ENCODE measurements at places on chromosomes 3 and 15.

DNA sequence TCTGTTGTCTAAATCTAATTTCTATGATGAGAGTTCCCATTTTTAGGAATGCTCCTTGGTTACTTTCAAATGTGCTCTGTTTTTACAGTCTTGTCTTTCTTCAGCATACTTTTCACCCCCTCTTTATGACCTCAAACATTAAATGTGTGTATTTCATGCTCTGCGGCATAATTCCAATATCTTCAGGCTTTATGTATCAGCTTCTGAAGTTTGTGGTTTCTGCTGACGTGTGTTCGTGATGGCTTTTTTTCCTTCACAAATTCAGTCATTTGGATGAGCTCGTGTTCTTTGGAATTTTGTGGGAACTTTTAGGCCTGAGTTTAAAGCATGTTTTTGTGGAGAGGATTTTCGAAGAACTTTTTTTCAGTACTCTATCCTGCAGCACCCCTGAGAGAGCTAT is 97.7 kb upstream of the CHRNA7 start:
- DNase-seq = no peak

GRCh38 chr15:44308889-44309288 is 20.4 kb downstream of the GOLM2 start:
- DNase-seq = no peak

DNA sequence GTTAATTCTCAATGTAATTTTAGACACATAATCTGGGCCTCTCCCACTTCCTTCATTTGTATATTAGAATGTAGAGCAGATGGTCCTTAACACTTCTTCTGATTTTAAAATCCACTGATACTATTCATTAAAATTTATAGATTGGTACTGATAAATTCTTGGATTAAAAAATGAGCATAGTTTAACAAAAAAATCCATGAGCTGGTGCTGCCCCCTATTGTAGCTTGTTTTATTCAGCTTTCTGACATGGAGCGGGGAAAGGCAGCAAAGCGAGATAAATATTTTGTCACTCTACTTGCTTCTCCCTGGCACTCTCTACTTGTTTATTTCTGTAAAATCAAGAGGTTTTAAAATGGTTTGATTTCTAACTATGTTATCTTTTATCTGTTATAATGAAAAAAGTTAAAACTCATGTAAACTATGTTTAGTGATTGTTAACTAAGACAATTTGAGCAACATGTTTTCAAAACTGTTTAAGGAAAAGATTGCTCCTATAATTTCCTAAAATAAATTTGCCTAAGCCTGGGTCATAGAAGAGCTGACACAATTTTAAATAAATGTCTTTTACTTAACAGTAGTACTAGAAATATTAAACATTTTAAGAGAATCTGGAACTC is 26.5 kb upstream of the PLOD2 start:
- DNase-seq = no peak

DNA sequence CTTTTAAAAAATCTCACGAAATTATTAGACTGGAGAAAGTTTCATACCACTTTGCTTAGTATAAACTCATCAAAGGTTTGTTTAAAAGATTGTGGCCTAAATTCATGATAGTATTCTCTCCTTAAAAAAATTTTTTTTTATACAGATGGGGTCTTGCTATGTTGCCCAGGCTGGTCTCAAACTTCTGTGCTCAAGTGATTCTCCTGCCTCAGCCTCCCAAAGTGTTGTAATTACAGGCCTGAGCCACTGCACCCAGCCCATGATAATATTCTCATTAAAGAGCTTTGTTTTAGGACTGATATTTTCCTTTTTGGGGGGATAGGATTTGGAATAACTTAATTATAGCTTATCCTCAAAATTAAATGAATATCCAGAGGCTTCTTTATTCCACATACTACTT is 19.9 kb downstream of the ECT2 start:
- DNase-seq = no peak

DNA sequence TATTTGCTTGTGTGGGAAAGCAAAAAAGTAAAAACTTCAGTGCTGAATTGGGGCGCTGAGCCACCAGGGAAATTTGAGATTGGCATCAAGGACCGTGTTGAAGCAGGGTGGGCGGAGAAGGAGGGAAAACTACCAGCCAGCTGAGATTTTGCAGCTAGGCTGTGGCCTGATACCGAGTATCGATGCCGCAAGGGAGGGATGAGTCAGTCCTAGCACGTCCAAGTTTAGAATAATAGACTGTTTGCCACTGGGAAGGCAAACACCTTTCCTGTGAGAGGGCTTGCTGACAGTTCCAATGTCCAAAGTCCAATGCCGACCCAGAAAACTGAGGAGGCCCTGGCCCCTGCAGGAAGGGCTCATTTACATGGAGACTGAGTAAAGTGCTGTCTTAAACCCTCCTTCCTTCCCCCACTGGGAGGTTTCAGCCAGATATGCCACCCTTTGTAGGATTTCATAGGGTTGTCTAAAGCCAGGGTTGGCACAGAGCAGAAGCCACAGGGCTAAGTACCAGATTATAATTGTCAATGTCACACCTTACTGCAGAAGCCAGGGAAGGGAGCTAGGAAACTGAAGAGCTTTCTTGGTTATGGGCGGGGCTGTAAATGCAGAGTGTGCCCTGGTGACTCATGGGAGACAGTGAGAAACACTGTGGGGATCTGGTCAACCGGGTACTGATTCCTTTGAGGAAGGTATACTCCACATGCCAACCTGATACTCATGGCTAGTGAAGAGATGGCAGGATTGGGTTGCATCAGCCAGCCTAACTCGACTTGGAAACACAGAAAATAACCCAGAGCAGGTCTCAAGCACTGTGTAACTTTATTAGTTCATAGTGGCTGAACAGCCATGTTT is 28.4 kb upstream of the PIK3CB start:
- DNase-seq = no peak

- no peak for DNase-seq
These were observed 260.3 kb upstream of the TPM1 start for GRCh38 chr15:62782071-62782841.

DNA sequence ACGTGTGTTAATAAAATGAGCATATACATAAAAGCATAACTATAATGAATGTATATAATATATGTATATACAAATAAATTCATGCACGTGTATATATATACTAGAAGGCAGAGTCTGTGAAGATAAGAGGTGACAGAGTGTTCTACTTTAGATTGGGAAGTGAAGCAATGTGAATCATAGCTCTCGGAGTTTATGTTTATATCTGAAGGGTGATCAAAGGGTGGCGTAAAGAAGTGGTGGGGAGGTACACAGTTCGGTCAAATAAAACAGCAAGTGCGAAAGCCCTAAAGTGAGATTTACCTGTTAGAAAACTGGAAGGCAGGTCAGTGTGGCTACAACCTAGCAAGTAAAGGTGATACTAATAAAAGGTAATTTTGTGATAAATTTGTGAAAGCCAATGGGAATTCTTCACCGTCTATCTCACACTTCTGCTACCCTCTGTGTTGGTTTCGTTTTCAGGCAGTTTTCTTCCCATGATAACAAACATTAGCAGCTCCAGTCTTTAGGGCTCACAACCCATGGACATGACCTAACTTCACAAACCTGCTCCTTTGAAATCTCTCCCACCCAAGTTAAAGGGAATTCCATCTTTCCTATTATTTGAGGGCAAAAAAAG is 46.7 kb upstream of the BCHE start:
- no peak for DNase-seq

DNA sequence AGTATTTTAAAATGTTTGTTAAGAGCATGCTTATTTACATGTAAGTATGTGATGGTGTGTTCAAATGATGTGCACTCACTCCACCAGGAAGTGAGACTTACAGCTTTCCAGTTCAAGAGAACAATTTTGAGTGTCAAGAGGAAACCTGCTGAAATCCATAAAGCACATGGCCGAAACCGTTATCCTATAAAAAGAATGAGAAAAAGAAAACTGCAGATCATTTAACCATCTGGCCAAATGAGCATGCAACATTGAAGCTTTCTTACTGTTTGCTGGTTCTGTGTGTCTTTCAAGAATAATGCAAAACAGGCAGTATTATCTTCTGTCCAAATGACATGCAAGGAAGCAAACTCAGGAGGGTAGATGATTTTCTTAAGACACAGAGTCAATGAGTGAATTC is 26.3 kb downstream of the GABRR3 start:
- no peak for DNase-seq

DNA sequence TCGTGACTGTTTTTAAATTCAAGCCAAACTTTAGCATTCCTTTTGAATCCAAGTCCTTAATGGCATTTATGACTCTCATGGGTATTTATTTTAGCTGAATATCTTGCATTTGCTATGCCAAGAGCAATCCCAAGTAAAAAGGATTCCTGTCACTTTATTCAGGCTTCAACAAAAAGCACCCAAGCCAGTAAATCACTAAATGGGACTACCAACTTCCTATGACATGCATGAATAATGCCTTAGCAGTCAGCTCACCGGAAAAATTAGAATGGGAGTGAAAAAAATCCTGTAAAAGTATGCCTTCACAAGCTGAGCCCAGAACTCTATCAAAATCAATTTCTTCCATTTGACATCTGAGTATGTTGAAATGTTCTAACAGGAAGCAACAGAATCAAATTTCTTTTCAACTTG is 1297.9 kb downstream of the ROBO2 start:
- DNase-seq = no peak

GRCh38 chr3:144557515-144557914 is 585.9 kb downstream of the DIPK2A start:
- no peak for DNase-seq

GRCh38 chr3:154121701-154122551 is 736 bp downstream of the ARHGEF26 start:
- no peak for DNase-seq

- DNase-seq = no peak
These were observed 84.1 kb downstream of the P3H2 start for GRCh38 chr3:190036631-190037030.

GRCh38 chr3:74631351-74632140 is 17.1 kb upstream of the CNTN3 start:
- no peak for DNase-seq

Measured in T-helper 22 cell (primary cell).